CD4-positive, alpha-beta T cell treated with Interleukin-15 for 4 hours (primary cell): ENCODE measurements at places on chromosomes 16 and 17.

GRCh38 chr17:74862108-74862901 lies 2.6 kb upstream of the GRIN2C start:
- DNase-seq, result peak; percentile 67

GRCh38 chr16:50756473-50756872 lies 14.6 kb downstream of the CYLD start:
- no peak for DNase-seq

DNA sequence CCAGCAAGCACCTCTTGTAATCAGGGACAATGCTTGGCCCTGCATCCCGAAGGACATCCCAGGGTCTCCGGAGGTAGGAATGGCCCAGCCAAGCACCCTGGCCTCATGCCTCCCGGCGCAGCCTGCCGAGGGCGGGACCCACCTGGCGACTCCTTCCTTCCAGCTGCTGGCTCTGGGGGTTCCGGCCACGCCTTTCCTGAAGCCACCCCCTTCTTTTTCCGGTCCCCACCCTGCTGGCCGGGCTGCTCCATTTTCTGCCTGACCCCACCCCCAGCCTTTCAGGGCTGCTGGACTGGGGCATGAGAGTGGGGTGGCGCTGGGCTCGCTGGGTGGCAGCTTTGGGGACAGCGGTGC lies 22.5 kb upstream of the CIBAR2 start:
- DNase-seq, result no peak

- no peak for DNase-seq
Observed at GRCh38 chr16:35750701-35751104, 2291.3 kb downstream of the TP53TG3F start.

DNA sequence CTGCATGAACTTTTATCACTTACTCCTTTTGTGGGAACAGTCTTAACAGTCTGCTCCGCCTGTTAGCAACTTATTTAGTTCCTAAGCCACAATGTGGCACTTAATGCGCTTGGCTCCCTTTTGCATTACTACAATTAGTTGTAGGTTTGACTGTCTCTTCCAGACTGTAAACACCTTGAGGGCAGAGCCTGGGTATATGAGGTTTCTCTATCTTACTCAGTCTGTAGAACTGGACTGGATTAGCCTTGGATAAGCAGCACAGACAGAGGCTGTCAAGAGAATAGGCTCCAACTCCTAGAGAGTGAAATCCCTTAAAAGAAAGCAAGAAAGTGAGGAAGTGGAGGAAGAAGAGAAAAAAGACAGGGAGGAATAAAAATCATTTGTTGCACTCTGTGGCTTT lies 268.3 kb upstream of the MAF start:
- no peak for DNase-seq

GRCh38 chr17:29624586-29624985 lies 1.9 kb upstream of the CORO6 start:
- DNase-seq, result no peak

GRCh38 chr16:55711959-55712876 lies 56.4 kb downstream of the SLC6A2 start:
- peak; percentile 43 for DNase-seq

- DNase-seq, result no peak
Observed at GRCh38 chr17:50163843-50164696, 1.7 kb upstream of the SGCA start.

DNA sequence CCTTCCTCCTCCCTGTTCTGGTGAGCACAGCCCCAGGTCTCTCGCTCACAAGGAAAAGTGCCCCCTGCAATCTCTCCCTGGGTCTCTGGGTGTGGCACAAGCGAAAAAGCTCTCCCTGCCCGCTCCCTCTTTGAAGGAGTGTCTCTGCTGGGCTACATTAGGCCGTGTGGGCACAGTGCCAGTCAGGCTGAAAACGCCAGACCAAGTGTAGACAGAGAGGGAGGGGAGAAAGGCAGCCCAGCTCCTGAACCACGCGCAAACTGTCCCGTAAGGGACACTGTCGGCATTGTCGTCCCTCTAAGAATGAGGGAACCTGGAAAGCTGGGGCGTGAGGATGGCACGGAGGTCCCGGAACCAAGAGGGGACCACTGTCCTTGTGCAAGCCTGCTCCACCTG lies 3.9 kb downstream of the SMIM5 start:
- DNase-seq, result no peak

- no peak for DNase-seq
Observed at GRCh38 chr16:4828567-4829321, 18.3 kb downstream of the GLYR1 start.

DNA sequence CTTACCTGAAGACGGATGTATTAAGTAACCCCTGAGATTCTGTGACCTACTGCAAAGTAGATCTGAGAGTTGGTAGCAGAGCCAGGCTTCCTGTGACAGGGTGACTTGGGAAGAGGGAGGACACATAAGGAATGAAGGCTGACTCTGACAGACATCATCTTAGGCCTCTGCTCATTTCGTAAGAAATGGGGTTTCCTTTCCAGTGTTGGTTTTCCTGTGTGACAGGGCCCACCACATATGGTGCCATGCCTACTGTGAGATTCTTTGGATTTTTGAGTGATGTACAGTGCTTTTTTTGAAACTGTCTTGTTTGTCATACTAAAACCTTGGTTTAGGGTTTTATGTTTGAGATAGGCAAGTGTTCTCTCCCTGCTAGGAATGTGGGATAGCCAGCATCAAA lies 12.7 kb downstream of the LIG3 start:
- no peak for DNase-seq

DNA sequence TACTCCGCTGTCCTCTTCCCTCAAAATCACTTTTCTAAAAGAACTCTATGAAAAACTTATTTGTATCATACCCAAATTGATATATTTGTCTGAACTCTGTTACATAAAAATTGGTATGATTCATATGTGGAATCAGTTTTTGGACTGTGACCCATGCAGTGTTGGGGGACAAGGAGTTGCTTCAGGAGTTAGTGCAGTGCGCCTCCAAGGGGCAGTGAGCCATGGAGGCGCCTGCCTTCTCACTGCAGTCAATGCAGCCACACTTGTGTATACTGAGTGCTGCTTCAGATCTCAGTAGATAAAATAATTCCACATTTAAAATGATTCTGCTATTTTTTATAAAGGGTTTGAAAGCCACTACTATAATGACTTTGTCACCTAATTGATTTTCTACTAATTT lies 32.5 kb downstream of the DGKE start:
- peak; percentile 9 for DNase-seq

- DNase-seq, result no peak
Observed at GRCh38 chr17:48628649-48629410, 2.7 kb upstream of the HOXB9 start.

- no peak for DNase-seq
Observed at GRCh38 chr17:67328026-67328425, 38.4 kb downstream of the PSMD12 start.

DNA sequence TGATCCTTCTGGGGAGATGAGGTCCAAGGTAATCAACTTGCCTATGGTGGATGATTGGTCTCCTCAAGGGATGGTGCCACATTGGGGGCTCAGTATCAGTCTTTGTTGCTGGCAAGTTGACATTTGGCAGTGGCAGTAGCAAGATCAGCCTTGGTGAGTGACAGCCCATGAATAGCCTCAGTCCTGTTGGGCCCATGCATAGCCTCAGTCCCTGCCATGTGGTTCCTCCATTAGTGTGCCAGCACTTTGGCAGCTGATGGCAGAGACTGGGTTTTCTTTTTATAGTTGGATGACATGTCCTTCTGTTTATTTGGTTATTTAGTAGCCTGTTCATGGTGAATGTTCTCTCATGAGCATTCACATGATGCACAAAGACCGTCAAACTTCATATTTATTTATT lies 179.6 kb downstream of the CBLN1 start:
- no peak for DNase-seq

- peak; percentile 41 for DNase-seq
Observed at GRCh38 chr17:48351911-48352332, 78.1 kb downstream of the SKAP1 start.

DNA sequence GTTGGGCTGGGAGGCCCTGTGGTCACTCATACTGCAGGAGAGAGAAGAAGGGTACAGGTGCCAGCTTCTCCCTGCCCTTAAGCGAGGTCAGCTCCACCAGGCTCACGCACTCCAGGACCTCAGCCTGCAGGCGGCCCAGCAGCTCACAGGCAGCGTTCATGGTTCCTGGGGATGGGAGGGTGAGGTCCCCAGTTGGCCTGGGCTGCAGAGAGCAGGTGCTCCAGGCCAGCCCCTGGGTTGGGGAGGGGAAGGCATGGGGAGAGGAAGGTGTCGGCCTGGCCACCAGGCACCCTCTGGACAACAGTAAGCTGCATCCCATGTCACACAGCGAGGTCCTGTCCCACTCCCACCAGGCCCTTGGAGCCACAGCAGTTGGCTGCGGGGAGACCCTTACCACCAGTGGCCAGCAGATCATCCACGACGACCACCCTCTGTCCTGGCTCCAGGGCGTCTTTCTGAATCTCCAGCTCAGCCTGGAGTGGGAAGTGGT lies 2.0 kb downstream of the APRT start:
- no peak for DNase-seq

GRCh38 chr16:86618431-86619238 lies 40.3 kb downstream of the FOXL1 start:
- no peak for DNase-seq

DNA sequence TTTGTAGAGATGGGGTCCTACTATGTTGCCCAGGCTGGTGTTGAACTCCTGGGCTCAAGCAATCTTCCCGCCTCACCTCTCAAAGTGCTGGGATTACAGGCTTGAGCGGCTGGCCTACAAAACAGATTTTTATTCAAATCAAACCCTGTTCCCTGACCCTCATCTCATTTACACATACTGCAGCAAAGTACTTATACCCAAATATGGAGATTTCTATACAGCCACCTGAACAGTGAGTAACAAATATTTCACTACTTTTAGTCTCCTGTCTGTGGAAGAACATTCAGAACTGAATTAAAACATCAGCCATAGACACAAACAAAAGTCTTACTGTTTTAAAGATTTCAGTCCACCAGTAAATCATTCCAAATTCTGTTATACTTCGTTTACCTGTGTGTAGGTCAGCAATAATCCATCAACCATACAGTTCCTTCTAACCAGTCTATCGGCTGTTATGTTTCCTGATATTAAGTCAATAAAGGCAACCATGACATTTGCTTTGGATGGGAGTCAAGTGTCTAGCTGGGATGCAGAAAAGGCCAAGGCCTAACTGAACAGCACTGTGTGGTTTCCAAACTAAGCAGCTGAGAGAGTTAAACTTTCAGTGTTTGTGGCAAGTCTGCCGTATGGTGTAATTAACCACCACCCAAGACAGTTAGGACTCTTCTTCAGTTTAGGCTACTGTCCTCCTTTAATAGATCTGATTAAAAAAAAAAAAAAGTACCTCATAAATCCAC lies 22.3 kb downstream of the ERN1 start:
- DNase-seq, result no peak
